ENCODE measurements at places on chromosomes 2 and 18.

- DNase-seq: no peak
Measured at GRCh38 chr2:71926089-71926447, 221.6 kb downstream of the CYP26B1 start.

GRCh38 chr2:67374949-67375348, 22.2 kb upstream of the ETAA1 start:
- no peak for DNase-seq

DNA sequence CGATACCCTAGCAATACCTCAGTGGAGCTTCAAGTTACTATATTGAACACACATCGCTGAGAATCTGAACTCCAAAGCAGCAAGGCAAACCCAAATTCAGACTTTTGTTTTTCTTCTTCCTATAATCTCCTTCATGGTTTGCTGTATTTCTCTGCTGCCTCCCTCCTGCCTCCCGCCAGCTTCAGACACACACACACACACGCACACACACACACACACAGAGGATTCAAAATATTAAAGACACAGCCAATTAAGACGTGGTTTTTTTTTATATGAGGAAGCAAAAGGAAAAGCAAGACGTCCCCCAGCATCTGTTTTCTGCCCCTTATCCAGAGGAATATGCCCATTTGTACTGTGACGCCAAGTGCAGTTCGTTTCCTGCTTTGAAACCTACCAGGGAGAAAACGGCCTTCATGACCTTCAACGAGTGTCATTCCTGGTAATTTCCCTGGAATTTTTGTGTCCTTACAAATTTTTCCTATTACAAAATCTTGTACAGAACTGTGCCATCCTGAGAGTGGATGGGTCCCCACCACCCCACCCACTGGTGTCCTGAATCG, 547.9 kb upstream of the ID2 start:
- no peak for DNase-seq

GRCh38 chr2:105519516-105519915, 120.7 kb upstream of the FHL2 start:
- no peak for DNase-seq

DNA sequence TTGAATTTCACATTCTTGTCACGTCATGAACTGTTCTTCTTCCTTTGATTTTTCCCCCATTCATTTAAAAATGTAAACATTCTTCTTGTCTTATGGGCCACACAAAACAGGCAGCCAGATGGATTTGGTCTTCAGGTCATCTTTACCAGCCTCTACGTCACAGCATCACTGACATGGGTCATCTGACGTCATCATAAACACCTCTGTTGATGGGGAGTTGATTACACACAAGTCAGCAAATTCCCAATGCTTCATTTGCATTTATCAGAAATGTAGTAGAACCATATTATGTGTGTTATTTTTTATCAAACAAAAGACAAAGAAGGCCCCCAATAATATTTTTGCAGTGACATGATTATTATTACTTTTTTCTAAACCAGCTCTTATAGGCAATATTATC, 777.9 kb downstream of the DCC start:
- no peak for DNase-seq

- DNase-seq: no peak
Measured at GRCh38 chr18:74546007-74546406, 11.7 kb downstream of the CNDP1 start.

DNA sequence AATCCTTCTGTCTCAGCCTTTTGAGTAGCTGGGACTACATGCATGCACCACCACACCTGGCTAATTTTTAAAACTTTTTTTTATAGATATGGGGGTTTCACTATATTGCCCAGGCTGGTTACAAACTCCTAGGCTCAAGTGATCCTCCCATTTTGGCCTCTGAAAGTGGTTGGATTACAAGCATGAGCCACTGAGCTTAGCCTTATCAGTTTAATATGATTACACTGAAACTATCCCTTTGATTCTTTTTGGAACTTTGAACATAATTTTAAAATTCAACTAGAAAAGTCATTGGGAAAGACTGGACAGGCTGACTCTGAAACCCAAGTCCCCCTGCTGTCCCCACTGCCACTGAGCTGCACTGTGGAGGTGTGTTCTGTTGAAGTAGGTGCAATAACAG, 114.8 kb downstream of the ARL4C start:
- no peak for DNase-seq

Measured in CD4-positive, alpha-beta memory T cell (primary cell).